ENCODE measurements at places on chromosomes 16 and 17.
A peak's percentile ranks its signal among the peaks of the same experiment; 100 is the strongest.

- DNase-seq: peak; percentile 97
Observed at GRCh38 chr16:85535352-85536072, 77.6 kb upstream of the GSE1 start.

DNA sequence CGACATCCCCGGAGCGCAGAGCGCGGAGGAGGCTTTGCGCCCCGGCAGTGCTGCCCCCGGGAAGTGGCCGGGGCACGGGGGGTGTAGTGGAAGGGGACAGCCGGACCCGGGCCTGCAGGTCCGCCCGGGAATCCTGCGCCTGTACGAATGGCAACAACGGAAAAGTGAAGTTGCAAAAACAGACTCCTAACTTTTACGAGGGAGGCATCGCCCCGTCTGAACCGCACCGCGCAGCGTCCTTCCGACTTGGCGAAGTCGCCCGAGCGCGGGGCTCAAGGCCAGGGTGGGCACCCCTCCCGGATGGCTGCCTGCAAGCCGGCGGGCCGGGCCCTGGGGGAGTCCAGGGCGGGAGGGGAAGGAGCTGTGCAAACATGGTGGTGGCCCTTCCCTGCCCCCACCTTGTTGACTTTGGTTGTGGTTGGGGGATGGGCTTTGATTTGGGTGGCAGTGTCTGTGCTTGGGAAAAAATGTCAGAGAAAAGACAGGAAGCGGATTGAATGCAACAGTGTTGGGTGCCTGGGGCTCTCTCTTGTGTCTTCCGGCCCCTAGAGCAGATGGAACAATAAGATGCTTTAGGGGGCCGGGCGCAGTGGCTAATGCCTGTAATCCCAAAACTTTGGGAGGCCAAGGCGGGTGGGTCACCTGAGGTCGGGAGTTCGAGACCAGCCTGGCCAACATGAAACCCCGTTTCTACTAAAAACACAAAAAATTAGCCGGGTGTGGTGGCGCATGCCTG is 675 bp downstream of the RNF213 start:
- peak; percentile 74 for DNase-seq

DNA sequence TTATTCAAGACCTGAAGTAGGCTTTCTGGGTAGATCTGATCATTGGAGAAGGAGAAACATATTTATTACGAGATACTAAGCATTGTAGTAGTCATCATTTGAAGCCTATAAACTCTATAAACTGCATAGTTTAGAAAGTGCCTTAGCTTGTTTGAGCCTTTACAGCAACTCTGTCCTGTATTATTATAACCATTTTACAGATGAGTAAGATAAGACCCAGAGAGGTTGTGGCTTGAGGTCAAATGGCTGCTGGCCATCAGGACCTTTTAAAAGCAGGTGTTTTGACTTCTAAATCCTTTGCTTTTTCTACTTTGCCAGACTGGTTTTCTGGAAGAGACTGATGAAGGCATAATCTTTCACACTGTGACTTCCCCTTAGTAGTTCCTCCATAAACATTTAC is 7.1 kb downstream of the USP10 start:
- DNase-seq: no peak

GRCh38 chr17:19733953-19734526 is 14.1 kb downstream of the ALDH3A1 start:
- no peak for DNase-seq

- no peak for DNase-seq
Observed at GRCh38 chr17:62150471-62150870, 85.4 kb upstream of the MED13 start.

All from KBM-7 (cell line).